Inflammatory macrophage treated with lipopolysaccharide for 4 hours (primary cell): ENCODE measurements at places on chromosomes 7 and 10.

GRCh38 chr7:143016996-143017395 is 9.9 kb downstream of the OR9A2 start:
- no peak for DNase-seq

- no peak for DNase-seq
Observed at GRCh38 chr7:150340875-150341262, 560 bp downstream of the RARRES2 start.

GRCh38 chr10:102555781-102556328 is 52.1 kb downstream of the SUFU start:
- peak; percentile 56 for DNase-seq

DNA sequence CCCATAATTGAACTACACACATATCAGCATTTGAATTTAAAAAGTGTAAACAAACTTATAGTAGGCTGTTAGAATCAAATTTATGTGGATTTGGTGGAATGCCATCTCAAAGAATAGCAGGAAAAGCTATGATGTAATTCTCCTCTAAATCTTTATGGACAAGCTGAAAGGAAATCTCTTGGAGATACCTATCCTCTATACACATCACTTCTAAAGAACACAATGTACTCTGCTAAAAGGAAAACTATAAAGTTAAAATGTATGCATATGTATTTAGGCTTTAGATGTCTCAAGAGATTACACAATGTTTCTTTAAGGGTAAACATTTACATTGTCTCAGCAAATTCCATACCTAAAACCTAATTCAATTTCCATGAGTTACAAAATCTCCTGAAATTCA is 323.3 kb downstream of the CRPPA start:
- DNase-seq, result no peak

DNA sequence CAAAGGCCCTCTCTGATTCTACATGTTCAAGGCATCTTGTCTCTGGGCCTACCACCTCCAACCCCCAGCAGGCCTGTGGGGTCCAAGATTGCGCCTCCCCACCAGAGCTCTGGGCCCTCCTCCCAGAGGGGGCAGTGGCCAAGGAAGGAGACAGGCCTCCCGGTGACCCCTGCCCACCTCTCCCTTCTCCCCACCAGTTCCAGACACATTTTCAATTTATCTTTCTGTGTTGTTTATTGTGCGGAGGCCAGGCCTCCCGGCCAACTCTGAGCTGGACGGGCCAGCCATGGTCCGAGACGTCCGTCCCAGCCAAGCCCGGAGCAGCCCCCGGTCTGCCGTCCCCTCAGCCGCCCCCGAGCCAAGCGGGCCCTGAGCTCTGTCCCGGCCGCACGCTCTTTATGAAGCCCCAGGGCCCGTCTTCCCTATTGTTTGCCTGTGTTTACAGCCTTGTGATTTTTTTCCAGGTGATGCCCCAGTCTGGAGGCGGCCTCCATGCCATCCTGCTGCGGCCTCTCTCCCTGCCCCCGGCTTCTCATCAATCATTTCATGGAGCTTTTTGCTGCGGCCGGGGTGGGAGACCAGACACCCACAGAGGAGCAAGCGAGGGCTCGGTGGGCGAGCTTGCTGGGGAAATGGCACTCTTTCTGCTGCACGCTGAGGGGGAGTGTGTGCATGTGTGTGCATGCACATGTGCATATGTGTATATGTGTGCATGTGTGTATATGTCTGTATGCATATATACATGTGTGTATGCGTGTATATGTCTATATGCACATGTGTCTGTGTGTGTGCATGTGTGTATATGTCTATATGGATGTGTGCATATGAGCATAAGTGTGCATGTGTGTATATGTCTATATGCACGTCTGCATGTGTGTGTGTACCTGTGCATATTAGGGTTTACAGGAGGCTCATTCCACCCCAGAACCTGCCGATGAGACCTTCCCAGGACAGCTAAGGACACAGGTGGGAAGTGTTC is 52.7 kb upstream of the ELN start:
- DNase-seq, result no peak

DNA sequence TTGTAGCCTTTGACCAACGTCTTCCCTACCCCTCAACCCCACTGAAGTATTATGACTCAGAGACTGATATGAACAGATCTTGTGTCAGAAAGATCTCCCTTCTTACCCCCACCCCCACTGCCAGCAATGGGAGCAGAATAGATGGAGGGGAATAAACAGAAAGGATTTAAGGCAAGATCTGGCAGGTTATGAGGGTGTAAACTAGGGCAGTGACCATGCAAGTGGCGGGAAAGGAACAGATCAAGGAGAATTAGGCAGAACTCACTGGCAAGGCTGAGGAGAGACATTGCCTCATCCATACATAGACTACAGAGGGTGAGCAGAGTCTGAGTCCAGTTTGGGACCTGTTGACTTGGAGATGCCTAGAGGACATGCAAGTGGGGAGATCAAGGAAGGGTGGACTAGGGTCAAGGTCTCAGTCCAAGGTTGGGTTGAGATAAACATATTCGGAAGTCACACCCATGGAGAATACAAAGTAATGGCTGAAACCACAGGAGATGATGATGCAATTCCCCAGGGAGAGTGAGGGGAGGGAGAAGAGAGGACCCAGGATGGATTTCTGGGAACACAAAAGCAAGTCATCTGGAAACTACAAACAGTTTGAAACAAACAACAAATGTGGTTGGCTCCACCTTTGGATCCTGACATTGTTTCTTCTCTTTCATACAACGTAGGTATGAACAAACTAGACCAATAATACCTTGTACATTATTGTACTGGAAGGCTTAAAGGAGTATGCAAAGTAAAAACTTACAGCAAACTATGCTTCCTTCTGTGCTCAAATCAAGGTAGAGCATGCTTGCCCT is 44.9 kb upstream of the IL6 start:
- no peak for DNase-seq
